Brain (organoid and tissue), 16 donors: ENCODE measurements at places on chromosomes 11 and 22.

DNA sequence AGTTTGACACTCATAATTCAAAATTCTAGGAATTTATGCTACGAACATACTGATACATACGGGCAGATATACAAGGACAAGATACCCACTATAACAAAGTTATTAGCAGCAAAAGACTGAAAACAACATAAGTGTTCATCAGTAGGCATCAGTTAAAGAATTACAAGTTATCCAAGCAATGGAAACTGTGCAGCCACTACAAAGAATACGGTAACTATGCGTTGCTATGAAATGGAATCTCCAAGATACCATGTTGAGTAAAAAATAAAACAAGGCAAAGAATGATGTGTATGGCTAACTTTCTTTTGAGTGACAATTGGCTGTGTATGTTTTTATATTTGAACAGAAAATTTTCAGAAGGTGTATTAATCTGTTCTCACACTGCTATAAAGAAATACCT is 151.7 kb downstream of the ADAMTS15 start:
- no peak for DNase-seq

- peak; percentile 85 for DNase-seq
These were observed 38.5 kb upstream of the NAV2 start for GRCh38 chr11:19673924-19674729.

GRCh38 chr11:72075756-72076155 is 4.6 kb downstream of the NUMA1 start:
- no peak for DNase-seq

DNA sequence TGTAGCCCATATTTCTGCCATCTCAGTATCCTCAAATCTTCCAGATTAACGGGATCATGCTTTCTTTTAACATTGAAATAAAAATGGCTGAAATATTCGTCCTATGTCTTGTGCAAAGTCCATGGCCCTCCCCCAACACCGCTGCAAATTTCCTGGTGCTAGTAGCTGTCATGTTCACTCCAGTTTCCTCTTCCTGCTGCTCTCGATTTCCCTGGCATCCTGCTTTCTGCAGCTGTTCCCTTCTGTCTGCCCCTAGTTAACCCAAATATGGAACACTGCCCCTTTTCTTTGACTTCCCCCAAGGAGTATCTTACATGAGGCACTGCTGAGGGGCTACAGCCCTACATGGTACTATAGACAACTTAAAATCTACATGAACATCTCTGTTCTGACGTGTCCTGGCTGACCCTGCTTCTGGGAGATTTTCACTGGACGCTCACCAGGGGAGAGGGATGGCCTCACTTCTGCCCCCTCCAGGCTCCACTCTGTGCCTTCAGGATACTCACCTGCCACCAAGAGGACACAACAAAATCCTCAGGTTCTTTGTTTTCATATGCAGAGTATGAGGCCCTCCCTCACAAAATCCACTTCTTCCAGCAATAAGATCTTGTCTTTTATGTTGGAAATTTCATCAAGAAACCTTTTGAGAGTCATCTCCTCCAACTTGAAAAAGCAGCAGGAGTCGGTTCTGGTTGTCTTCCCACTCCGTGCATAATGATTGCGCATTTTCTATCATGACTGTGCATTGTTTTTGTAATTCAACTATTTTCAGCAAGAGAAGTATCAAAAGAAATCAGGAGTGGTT is 29.5 kb upstream of the SCUBE2 start:
- DNase-seq, result no peak

DNA sequence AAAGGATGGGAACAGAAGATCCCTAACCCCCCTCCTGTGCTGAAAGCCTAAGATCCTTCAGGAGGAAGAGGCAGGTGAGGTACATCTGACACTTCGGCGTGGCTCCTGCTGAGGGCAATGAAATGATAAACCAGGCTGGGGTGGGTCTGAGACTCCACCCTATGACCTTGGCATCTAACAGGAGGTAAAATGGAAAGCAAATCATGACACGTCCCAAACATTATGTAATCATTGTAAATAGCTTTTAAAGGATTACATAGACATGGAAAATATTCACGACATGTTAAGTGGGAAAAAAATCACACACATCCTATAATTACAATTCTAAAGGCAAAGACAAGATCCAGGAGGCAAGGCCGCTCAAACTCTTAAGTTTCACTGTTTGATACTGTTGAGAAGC is 70.5 kb downstream of the LINC01488 start:
- no peak for DNase-seq

DNA sequence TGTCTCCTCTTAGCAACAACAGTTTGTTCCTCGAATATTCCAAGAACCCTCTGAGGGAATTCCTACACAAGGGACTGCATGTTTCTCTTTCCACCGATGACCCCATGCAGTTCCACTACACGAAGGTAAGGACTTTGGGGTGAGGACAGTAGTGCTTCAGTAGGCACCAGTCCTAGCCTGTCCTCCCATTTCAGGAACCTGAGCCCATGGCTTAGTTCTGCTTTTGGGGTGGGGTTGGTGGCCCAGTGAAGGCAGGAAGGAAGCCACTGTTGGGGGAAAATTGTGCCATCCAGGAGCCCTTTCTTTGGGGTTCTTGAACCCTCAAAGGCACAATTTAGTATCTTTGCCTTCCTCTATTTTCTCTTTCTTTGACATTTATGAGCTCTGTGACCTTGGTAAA is 38.2 kb downstream of the RNF141 start:
- no peak for DNase-seq
